ENCODE measurements at places on chromosomes 7 and 10.

GRCh38 chr10:12088919-12089318, 20.2 kb downstream of the DHTKD1 start:
- DNase-seq: no peak

- DNase-seq: no peak
Observed at GRCh38 chr10:22656036-22656435, 58.3 kb downstream of the PIP4K2A start.

- no peak for DNase-seq
Observed at GRCh38 chr7:101589052-101589451, 40.0 kb downstream of the MYL10 start.

DNA sequence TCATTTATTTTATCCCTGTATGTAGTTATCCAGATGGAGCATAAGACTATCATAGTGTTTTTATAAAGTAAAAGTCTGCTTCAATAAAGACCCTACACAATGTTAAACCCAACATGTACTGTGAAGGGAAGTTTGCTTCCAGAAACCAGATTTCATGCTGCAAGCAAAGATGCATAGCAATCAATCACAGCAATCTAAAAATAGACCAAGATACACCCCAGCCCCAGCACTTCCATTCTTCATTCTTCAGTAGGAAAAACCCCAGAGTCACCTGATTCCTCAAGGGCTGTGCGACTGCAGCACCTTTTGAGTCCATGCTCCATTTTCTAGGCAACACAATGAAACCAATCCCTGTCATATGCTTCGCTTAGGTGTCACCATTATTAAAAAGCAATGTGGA, 66.9 kb upstream of the PDE1C start:
- DNase-seq: no peak
